ENCODE measurements at places on chromosomes 3 and 15.

GRCh38 chr3:185797993-185798830 is 26.6 kb downstream of the IGF2BP2 start:
- no peaks in the 10 kb centered on the region for H3K36me3 ChIP-seq
- no peaks in the 10 kb centered on the region for H3K27me3 ChIP-seq
- H3K27ac ChIP-seq = no peak overlapping the region
- no peak for DNase-seq
- no peak overlapping the region for H3K4me3 ChIP-seq

GRCh38 chr3:9143184-9143583 is 106.3 kb downstream of the SRGAP3 start:
- no peak for DNase-seq
- no peaks in the 10 kb centered on the region for H3K4me1 ChIP-seq
- no peak overlapping the region for H3K27ac ChIP-seq
- no peak overlapping the region for H3K4me3 ChIP-seq
- no peaks in the 10 kb centered on the region for H3K27me3 ChIP-seq

GRCh38 chr3:120102232-120102631 is 8.0 kb upstream of the GSK3B start:
- no peaks in the 10 kb centered on the region for H3K27me3 ChIP-seq
- DNase-seq = no peak
- no peaks in the 10 kb centered on the region for H3K36me3 ChIP-seq
- H3K4me1 ChIP-seq = no peaks in the 10 kb centered on the region
- H3K4me3 ChIP-seq = no peak overlapping the region

DNA sequence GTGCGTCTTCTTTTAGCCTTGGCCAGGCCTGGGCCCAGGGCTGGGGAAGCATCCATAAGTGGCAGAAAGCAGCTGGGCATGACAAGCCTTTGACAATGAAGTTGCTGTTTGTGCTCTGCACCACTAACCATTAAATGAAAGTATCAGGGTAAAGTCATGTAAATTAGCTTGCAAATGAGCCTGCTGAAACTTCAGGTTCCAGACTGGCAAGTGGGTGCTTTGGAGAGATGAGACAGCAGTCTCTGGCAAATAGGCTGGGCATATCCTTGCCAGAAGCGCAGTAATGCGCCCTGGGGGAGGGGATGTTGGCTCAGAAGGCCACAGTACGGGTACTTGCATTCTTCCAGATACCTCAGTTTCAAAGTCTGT is 40.7 kb downstream of the RAB6B start:
- H3K4me1 ChIP-seq = no peaks in the 10 kb centered on the region
- no peak overlapping the region for H3K4me3 ChIP-seq
- DNase-seq = no peak

GRCh38 chr3:119989981-119990655 is 104.1 kb downstream of the GSK3B start:
- no peak overlapping the region for H3K27ac ChIP-seq
- H3K4me3 ChIP-seq = no peak overlapping the region
- no peak for DNase-seq
- no peaks in the 10 kb centered on the region for H3K36me3 ChIP-seq
- no peaks in the 10 kb centered on the region for H3K27me3 ChIP-seq

GRCh38 chr15:92580933-92581445 is 74.6 kb downstream of the FAM174B start:
- H3K36me3 ChIP-seq = no peaks in the 10 kb centered on the region
- no peaks in the 10 kb centered on the region for H3K4me1 ChIP-seq
- H3K27me3 ChIP-seq = no peaks in the 10 kb centered on the region
- no peak for DNase-seq
- H3K4me3 ChIP-seq = no peak overlapping the region
- no peak overlapping the region for H3K27ac ChIP-seq

- no peaks in the 10 kb centered on the region for H3K36me3 ChIP-seq
- no peak for DNase-seq
- no peak overlapping the region for H3K4me3 ChIP-seq
- H3K4me1 ChIP-seq = peaks cover 13% of the 10 kb centered on the region
Measured at GRCh38 chr3:169244119-169244864, 419.2 kb downstream of the MECOM start.

GRCh38 chr3:122299215-122299614 is 25.8 kb upstream of the CSTA start:
- peaks cover 7% of the 10 kb centered on the region for H3K4me1 ChIP-seq
- no peaks in the 10 kb centered on the region for H3K27me3 ChIP-seq
- DNase-seq = no peak

- peak overlapping the region; percentile 23 for H3K27ac ChIP-seq
- H3K4me1 ChIP-seq = peaks cover 89% of the 10 kb centered on the region
- H3K4me3 ChIP-seq = no peak overlapping the region
- DNase-seq = no peak
Measured at GRCh38 chr15:67100801-67101581, 35.6 kb downstream of the SMAD3 start.

Data from left lung (tissue), 14 donors.